ENCODE measurements at places on chromosomes 2 and 18.

DNA sequence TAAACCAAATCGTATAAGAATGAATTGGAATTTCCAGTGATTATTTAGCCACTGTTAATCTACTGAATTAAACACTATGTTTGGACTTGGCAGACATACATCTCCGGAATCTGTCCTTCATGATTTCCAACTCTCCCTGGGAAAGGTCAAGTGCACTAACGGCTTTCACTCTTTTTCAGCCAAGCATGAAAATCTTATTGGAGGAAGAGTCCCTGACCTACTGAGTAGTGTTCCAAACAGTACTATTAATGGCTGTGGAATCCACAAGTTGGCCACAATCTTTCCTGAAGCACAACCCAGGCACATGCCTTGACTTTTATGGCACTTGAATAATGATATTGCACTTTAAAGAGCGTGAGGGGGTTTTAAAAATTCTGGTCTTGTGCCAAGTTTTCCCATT, 318.9 kb upstream of the RND3 start:
- ATAC-seq: no peak

- no peak for ATAC-seq
Observed at GRCh38 chr18:43868497-43868995, 591.3 kb upstream of the SYT4 start.

GRCh38 chr2:181161615-181162014, 181.2 kb downstream of the UBE2E3 start:
- no peak for ATAC-seq

DNA sequence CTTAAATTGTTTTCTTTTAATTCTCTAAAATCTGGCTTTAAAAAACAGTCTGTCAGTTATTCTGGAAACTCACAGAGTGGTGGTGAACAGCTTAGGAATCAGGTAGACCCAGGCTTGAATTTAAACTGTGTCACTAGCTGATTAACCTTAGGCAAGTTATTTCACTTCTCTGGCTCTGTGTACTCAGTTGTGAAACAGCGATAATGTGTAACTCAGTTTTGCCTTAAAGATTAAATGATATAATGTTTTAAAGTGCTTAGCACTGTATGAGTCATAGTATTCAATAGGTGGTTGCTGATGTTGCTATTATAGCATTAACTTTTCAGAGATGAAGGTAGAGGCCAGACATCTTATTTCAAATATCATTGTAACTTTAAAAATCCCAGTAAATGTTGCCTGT, 40.7 kb downstream of the PKP4 start:
- ATAC-seq: peak; percentile 71

- ATAC-seq: peak; percentile 67
Observed at GRCh38 chr18:80154293-80154692, 45.2 kb downstream of the ADNP2 start.

GRCh38 chr2:142596334-142597088, 281.0 kb upstream of the KYNU start:
- ATAC-seq: no peak

DNA sequence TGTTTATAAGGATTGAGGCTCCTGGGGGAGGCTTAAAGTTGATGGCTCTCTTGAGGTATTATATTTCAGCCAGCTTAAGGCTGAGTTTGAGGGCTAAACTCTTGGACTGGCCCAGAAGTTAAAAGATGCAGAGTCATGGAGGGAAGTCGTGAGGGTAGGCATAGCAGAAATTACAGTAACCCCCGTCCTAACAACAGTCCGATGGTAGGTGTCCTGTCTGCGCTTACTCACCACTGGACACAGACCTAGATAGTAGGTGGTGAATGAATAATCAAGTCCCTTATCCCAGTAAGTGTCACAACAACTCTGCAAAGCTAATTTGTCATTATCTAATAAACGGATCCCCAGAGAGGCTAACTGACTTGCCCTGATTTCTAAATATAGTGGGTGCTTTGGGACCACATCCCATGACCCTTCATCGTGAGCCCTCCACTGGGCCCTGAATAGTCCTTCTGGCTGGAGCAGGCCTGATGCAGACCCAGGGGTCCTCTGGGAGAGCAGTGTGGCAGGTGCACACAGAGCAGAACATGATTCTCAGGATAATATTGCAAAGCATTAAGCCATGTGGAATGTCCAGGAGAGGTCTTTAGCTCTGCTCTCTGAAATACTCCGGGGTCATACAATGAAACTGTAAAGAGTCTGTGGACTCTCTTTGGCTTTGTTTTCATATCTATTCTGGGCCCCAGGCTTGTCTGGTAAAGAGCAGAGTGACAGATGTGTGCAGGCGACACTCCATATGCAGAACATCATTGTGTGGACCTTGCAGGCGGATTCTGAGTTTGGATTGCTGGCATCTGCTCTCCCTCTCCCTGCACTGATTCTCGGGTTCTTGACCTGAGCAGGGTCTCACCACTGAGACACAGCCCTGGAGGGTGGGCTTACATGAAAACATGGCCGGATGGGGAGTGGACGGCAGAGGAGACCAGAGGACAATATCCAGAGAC, 98.1 kb downstream of the RNF144A start:
- ATAC-seq: no peak

DNA sequence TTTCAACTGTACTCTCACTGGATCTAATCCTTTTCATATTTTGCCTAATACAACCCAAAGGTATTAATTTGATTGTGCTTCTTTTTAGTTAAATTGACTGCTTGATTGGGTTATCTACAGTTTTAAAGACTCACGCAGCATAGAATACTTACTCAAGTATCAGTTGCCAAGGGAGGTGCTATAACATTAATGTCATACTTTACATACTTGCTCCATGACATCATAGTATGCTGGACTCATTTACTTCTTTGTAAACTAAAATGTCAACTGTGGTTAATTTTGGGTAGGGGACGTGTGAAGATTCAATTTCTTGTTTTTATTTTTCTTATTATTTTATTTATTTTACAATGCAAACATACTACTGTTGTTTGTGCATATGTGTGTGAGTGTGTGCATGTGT, 716.2 kb upstream of the VRK2 start:
- no peak for ATAC-seq

- ATAC-seq: no peak
Observed at GRCh38 chr2:34664266-34664665, 1065.2 kb upstream of the FAM98A start.

- no peak for ATAC-seq
Observed at GRCh38 chr2:49241991-49242390, 87.7 kb upstream of the FSHR start.

- no peak for ATAC-seq
Observed at GRCh38 chr2:41878716-41879234, 169.0 kb upstream of the PKDCC start.

GRCh38 chr2:45754131-45755010, 102.9 kb downstream of the PRKCE start:
- ATAC-seq: no peak

GRCh38 chr2:69046221-69046662, 33.3 kb downstream of the ANTXR1 start:
- ATAC-seq: no peak

GRCh38 chr2:1728821-1729220, 15.5 kb downstream of the PXDN start:
- no peak for ATAC-seq

Measured in activated CD4-positive, CD25-positive, alpha-beta regulatory T cell treated with anti-CD3 and anti-CD28 coated beads, Interleukin-2, amount 50 U/mL, for 24 hours (primary cell).